ENCODE measurements at places on chromosomes 12 and 14.

DNA sequence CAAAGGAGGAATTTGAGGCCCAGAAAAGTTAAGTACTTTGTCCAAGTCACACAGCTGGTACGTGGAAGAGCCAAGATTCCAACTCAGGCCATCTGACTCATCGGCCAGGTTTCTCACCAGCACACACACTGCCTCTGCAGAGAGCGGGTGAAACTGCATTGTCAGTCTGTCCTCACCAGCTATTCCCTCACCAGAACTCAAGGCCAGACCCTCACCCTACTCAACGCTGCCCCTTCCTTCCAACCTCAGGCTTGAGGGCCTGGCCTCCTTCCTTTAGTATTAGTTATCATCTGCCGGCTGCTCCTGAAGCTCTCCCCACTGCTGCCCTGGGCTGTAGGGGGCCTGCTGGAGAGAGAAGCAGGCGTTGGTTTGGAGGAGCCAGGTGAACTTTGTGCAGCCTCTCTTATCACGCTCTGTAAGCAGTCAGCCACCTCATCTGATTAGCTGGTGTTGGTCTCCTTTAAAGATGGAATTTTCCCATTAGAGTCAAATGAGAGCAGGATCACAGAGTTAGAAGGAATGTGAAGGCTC lies 16.6 kb upstream of the PLEK2 start:
- DNase-seq, result no peak

DNA sequence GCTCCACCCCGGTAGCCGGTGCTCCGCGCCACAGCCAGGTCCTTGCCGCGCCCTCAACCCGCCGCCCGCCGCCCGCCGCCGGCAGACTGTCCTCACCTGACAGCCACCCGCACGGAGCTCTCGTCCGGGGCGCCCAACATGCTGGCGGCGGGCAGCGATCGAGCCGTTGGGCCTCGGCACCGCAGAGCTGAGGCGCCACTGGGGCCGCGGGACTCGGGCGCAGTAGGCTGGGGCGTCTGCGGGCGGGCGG lies 164 bp downstream of the KIF21A start:
- no peak for DNase-seq

GRCh38 chr12:6316921-6317692 lies 6.6 kb downstream of the PLEKHG6 start:
- DNase-seq, result no peak

GRCh38 chr14:22978981-22979671 lies 3.2 kb downstream of the AJUBA start:
- peak; percentile 94 for DNase-seq

DNA sequence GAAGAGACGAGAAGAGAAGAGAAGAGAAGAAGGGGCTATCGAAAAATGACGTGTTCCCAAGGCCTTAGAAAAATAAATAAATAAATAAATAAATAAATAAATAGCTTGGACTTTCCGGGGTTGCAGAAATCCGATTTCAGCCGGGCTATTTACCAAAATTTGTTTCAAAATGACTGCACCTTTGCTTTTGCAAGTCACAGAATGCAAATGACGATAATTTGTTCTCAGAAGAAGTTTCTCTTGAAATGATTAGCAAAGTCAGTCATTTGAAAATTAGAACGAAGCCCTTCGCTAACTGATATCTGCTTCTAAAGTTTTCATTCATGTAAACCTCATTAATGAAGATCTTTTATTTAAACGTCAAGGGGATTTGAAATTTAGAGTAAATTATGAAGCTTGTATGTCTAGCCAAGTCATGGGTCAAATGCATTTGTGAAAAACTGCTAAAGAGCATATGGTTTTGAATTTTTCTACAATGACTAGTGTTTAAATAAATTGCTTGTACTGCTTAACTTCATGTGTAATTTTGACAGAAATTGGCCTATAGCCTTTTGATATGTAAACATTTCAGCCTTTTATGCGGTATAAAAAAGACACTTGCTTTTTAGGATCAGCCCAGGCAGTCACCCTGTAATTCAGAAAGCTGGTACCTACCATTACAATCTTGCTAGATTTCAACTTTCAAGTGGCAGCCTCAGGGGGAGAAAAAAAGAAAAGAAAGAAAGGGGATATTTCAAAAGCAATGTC lies 4.6 kb upstream of the GSC start:
- DNase-seq, result no peak
